ENCODE measurements at places on chromosomes 1 and 21.

- DNase-seq: no peak
Measured at GRCh38 chr21:33969581-33969980, 54.0 kb upstream of the ATP5PO start.

DNA sequence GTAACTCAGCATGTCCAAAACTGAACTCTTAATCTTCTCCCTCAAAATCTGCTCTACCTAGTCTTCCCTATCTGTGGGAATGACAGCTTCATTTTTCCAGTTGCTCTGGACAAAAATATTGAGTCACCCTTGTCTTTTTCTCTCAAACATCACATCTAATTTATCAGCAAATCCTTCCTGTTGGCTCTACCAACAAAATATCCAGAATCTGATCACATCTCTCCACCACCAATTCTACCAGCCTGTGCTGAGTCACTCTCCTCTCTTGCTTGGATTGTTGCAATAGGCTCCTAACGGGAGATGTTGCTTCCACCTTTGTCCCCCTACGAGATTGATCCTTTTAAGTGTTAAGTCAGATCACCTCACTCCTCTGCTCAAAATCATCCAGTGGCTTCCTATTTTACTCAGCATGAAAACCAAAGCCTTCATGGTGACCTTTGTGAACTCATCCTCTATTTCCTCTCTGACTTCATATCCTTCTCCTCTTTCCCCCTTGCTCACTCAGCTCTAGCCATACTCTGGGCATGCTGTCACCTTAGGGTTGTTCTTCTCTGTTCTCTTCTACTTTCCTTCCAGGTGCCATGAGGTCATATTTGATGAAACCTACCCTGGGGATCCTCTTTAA, 21.5 kb upstream of the SMYD2 start:
- no peak for DNase-seq

GRCh38 chr1:221241592-221241991, 362.3 kb downstream of the HLX start:
- DNase-seq: no peak

- no peak for DNase-seq
Measured at GRCh38 chr21:24759348-24760075, 847.8 kb downstream of the MRPL39 start.

- DNase-seq: peak; percentile 58
Measured at GRCh38 chr21:35051287-35051818, 2.3 kb upstream of the RUNX1 start.

DNA sequence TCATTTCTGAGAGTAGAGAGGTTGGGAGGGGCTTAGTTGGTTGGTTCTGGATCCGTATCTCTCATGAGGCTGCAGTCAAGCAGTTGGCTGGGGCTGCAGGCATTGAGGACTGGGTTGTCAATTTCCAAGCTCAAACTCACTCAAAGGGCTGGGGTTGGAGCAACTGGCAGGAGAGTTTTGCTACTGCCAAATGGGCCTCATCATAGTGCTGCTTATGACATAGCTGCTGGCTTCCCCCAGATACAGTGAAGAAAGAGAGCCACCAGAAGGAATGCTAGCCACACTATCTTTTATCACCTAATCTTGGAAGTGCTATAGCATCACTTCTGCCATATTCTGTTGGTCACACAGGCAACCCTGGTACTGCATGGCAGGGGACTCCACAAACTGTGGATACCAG, 363.5 kb upstream of the USP24 start:
- no peak for DNase-seq

DNA sequence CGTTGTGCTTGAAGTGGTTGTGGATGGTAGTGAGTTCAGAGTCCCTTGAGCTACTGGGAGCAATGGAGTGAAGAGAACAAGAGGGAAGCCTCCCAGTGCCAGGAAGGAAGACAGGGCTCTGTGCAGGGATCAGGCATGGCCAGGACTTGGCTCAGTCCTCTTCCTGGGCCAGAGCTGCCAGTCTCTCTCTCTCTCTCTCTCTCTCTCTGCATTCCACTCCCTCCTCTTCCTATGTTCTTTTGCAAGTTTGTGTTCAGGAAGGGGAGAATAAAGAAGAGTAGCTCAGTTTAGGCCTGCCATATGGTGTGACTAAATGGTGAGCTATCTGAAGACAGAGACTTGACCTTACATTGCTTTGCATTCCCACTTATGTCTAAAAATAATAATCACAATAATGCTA, 20.5 kb upstream of the RPTN start:
- no peak for DNase-seq

DNA sequence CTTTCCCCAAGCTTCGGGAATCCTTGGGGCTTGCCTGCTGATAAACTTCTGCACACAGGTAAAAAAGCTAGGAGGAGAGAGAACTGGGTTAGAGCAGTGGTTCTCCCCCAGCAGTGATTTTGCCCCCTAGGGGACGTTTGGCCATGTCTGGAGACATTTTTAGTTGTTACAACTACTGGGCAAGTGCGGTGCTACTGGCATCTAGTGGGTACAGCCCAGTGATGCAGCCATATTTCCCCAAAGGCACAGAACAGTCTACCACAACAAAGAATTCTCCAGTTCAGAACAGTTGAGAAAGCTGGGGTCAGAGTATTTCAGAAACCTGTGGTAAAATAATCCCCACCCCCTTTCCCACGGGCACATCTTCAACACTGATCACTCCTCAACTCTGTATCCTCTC, 41.3 kb downstream of the LRRC71 start:
- DNase-seq: no peak

GRCh38 chr1:201366696-201367095, 10.8 kb downstream of the TNNT2 start:
- DNase-seq: no peak

- DNase-seq: no peak
Measured at GRCh38 chr21:39649526-39649925, 36.8 kb downstream of the B3GALT5 start.

GRCh38 chr1:44723496-44724295, 7.3 kb downstream of the RNU5D-1 start:
- DNase-seq: no peak

DNA sequence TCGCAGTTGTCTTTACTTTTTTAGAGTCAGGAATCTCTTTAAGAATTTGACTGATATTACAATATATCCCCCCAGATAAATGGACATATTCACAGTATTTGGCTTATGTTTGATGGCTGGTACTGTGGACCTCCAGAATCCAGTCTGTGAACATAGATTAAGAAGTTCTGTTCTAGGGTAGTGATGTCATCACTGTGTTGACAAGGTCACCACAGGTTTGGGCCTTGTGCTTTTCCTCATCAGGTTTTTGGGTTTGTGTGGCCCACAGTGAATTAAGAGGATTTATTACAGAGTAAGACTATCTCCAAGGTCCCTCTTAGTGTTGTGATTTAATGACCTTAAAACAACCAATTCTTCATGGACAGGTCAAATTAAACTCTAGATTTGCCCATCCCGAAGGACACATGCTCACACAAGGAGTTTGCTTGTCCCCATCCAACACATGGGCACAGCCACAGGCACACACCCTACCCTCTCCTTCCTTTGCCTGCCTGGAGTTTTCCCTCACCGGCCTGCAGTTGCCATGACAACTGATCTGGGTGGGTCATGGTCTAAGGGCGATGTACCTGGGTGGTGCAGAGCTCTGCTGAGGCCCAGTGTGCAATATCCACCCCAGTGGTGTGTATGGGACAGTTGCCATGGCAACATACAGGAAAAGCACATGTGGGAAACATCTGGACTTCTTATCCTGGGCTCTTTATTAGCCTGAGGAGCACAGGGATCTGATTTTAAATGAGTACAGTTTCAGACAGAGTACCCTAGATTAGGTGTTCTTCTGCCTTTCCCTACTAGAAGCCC, 98.6 kb downstream of the NAV1 start:
- DNase-seq: no peak

- no peak for DNase-seq
Measured at GRCh38 chr1:85394130-85394529, 70.8 kb downstream of the DDAH1 start.

DNA sequence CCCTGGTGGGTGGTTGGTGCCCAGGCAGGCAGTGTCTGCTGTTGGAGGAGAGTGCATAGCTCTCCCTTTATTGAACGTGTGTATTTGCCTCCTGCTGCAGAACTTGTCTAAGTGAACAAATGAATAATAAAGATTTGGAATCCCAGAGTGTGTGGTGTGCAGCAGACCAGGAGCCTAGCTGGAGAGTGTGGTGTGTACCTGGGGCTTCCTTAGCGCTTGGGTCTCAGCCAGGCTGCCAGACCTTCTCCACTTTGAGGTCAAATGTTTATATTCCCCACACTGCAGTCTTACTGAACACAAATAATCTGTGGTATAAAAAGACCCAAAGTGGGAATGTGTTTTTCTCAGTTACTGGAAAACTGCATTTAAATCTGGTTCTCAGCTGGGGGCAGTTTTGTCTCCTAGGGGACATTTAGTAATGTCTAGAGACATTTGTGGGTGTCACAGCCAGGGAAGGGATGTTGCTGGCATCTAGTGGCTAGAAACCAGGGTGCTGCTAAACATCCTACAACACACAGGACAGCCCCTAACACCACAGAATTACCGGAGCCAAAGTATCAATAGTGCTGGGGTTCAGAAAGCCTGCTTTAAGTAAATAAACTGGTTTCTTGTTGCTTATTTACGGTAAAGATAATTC, 23.6 kb downstream of the SLC37A1 start:
- no peak for DNase-seq

All from neural crest cell (in vitro differentiated cells).